Activated B cell treated with CpG ODN at 0.5 μM for 24 hours (primary cell): ENCODE measurements at places on chromosomes 2 and 18. TPM values are rescaled to one million over a fixed set of nuclear protein-coding genes. Genes with fewer than 3 reads are reported as not detected.

The PROM2 gene
- 0.12 and 0.93 TPM in 2 replicates for total RNA-seq

The ZNF804A gene
- total RNA-seq = 1.8 and 2.3 TPM in 2 replicates

The RRM2 gene
- 8.6 and 9.3 TPM in 2 replicates for total RNA-seq

DNA sequence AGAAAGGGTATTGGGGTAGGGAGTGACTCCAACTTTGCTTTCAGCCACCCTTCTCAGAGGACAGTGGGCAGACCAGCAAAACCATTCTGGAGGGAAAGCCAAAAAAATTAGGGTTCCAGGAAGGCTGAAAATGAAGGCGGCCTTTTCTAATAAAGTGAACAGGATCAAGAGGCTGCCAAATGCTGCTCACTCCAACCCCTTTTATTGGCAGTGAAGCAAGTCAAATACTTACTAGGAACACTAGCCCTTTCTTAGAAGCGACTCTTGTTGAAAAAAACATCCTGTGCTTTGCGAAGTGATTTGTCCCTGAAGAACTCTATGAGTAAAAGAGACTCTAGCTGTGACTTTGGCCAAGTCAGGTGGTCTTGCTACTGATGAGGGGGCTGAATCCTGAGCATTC lies 83.6 kb upstream of the CYP1B1 start:
- no peaks in the 10 kb centered on the region for H3K4me1 ChIP-seq
- no peak overlapping the region for H3K4me3 ChIP-seq
- H3K36me3 ChIP-seq = no peaks in the 10 kb centered on the region
- no peak for DNase-seq
- H3K27me3 ChIP-seq = peaks cover 34% of the 10 kb centered on the region

DNA sequence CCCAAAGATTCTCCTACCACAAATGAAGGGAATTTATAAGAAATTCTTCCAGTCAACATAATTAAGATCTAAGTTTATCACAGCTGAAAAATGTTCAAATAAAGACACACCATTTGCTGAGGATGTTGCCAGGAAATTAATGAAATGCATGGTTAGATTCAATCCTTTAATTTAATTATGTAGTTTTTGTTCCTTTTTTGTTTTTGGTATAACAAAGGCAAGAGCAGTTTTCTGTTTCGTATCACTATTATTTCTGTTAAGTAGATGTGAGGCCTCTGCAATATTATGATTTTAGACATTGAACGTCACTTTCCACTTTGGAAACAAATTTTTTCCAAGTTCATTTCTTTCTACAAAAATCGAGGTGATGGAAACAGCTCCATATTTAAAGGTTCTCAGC lies 440.0 kb downstream of the THSD7B start:
- H3K27me3 ChIP-seq = no peaks in the 10 kb centered on the region
- no peak overlapping the region for H3K27ac ChIP-seq
- H3K4me1 ChIP-seq = no peaks in the 10 kb centered on the region
- DNase-seq = no peak
- H3K4me3 ChIP-seq = no peak overlapping the region
- H3K36me3 ChIP-seq = no peaks in the 10 kb centered on the region

DNA sequence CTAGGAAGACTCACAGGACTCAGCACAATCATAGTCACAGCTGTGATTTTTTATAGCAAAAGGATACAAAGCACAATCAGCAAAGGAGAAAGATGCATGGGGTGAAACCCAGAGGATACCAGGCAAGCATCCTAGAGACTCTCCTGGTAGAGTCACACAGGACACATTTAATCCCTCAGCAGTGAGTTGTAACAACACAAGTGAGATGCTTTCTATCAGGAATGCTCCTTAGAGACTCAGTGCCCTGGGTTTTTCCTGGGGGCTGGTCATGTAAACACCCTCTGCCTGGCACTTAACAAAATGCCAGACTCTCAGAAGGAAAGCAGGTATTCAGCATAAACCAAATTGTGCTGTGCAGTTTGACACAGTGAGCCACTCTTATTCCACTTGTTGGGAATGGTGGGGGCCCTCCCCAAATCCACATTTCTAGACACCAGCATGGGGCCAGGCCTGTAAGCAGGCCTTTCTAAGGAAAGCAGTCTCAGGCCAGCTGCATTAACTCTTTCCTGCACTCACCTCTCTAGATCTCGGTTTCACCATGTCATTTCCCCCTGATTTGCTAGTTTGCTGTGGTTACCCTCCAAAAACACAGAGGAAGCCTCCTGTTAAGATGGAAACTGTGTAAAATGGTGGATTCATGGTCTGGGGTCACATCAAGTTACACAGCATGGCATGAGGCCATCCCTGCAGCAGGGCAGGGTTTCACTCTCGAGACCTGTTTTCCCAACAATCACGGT lies 16.9 kb upstream of the RNU4ATAC start:
- DNase-seq = no peak
- no peaks in the 10 kb centered on the region for H3K4me1 ChIP-seq
- H3K27ac ChIP-seq = no peak overlapping the region

DNA sequence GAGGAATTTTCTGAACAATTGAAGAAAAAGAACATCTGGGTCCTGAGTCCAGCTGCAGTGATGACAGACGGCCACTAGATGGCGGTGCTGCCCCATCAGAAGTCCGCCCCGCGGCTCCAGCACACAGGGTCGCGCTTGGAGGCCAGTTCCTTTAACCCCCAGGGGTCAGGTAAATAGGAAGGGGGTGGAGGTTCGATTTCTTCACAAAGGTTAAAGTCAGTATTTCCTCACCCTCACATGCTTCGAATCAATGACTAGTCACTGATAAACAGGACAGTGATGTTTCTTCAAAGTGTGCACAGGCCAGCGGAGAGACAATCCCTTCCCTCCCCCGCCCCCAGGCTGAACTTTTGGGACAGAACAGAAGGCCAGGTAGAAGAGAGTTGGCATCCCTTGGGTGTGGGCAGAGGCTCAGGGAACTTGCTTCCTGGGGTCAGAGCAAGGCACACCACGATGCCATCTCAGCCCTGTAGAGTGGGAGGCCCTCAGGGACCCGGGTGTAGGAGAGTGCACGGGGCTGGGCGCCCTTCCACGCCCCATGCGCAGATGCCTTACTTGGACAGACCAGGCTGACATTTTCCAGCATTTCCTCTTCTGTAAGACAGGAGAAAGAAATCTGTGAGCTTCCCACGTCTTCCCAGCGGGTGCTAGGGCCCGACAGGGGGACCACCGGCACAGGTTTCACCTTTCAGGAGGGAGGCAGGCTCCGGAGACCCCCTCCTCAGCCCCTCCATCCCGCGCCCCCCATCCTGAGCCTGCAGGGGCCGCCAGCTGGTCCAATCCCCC lies 722 bp downstream of the APOB start:
- peak; percentile 39 for DNase-seq
- peak overlapping the region; percentile 35 for H3K4me3 ChIP-seq
- H3K4me1 ChIP-seq = peaks cover 3% of the 10 kb centered on the region
- peaks cover 31% of the 10 kb centered on the region for H3K27me3 ChIP-seq
- H3K36me3 ChIP-seq = no peaks in the 10 kb centered on the region

DNA sequence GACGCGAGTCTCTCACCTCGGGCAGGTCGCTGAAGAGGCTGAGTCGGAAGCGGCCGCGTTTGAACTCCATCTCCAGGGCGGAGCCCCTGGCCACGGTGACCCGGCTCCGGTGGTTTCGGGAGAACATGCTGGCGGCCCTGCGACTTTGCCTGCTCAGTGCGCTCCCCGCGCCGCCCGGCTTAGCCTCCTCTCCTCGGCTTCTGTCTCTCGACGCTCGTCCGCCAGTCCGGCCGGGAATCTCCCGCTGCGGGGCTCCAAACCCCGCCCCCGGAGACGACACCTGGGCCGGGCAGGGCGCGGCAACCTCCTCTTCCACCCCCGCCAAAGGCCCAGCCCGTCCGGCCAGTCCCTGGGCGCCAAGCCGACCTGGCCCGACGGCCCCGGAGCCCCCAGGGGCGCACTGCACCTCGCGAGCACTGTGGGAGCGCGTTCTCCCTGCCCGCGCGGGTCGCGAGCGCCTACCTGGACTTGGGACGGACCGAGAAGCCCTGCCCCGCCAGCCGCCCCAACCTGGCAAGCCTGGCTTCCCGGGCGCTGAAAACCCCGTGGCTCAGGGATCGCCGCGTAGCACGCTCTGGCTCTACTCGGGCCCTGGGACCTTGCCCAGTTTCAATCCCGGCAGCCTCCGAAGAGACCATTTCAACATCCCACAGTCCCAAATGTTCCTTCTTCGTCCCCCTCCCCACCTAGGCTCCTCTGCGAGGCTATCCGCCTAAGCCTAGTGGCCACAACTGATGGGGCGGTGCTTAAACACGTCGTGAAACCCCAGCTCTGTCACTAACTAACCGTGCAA lies at the start of gene RTKN:
Gene RTKN (minus strand): TSS at position 248 of the 793 bp plus-strand sequence. CDS start 121 bp downstream, at position 127.
- no peak within 1 kb of the TSS for H3K27ac ChIP-seq
- peaks cover 18% of the 10 kb centered on the region for H3K27me3 ChIP-seq
- peak within 1 kb of the TSS; percentile 74 for H3K4me3 ChIP-seq
- DNase-seq = peak; percentile 48
- peaks cover 47% of the 10 kb centered on the region for H3K4me1 ChIP-seq

DNA sequence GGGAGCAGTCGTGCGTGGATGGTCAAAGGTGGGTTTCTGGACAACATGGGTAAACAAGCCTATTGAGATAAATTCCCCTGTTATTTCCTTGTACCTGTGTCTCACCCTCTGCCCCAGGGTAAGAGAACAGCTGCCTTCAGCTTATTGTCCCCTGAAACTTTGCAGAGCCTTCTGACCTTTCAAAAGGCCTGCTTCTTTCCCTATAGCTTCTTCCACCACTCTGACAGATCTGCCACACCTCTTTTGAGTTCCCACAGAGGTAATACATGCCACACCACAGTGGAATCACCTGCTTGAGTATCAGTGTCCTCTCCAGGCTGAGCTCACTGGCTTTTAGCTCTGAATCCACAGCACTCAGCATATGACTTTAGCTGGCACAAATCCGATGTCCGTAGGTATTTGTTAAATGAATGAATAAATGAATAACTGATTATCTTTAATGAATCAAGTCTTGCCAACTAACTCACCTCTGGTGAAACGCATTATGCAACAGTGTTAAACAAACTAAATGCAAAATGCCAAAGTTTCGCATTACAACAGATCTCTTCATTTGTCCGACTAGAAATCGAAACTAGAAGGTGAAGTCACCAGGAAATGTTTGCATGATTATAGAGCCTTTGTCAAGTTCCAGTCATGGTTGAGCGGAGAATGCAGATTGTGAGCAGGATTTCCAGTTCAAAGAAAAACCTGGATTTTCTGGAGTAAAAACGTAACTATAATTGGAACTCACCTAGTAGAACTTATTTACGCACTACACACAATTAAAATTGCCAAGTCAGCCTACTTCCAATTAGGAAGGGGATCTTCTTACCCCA lies 16.4 kb downstream of the DYNAP start:
- H3K27ac ChIP-seq = no peak overlapping the region
- H3K4me3 ChIP-seq = no peak overlapping the region
- H3K27me3 ChIP-seq = no peaks in the 10 kb centered on the region
- no peak for DNase-seq
- no peaks in the 10 kb centered on the region for H3K4me1 ChIP-seq

DNA sequence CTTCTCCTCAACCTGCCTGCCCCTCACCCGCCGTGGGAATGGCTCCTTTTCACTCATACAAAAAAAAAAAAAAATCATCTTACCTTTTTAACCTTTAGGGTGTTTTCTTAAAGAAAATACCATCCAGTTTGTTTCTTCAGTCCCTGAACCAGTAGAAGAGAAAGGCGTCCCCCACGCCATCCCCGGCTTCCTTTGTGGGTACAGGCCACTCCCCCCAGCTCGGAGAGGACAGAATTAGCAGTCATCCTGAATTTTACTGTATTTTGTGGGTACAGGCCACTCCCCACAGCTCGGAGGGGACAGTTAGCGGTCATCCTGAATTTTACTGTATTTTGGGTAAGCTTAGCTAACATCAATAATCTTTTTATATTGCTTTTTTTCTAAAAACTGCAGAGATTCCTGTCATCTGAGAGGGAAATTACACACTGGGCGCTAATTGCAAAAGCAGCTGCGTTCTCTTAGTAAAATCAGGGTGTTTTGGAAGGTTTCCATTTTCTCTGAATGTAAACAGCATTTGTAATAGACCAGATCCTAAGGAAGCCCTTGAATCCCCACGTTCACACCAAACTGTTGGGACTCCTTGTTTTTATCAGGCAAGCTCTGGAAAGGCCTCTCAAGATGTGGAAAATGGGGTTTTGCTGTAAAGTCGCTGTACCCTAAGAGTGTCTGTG lies 72.5 kb downstream of the NFATC1 start:
- no peaks in the 10 kb centered on the region for H3K27me3 ChIP-seq
- peak overlapping the region; percentile 65 for H3K27ac ChIP-seq
- peaks cover 50% of the 10 kb centered on the region for H3K4me1 ChIP-seq
- no peak overlapping the region for H3K4me3 ChIP-seq
- peaks cover 65% of the 10 kb centered on the region for H3K36me3 ChIP-seq

- H3K27ac ChIP-seq = no peak overlapping the region
Measured at GRCh38 chr18:36196238-36196995, 9.1 kb downstream of the MOCOS start.

GRCh38 chr2:7943446-7943845 lies 738.4 kb upstream of the ID2 start:
- DNase-seq = no peak
- H3K36me3 ChIP-seq = no peaks in the 10 kb centered on the region
- H3K27ac ChIP-seq = no peak overlapping the region
- H3K4me3 ChIP-seq = no peak overlapping the region
